ENCODE measurements at places on chromosomes 3 and 15.

- no peak for DNase-seq
These were observed 123.1 kb downstream of the SMAD6 start for GRCh38 chr15:66825139-66825538.

- DNase-seq = peak; percentile 91
These were observed 5.1 kb downstream of the RBP1 start for GRCh38 chr3:139534455-139534812.

DNA sequence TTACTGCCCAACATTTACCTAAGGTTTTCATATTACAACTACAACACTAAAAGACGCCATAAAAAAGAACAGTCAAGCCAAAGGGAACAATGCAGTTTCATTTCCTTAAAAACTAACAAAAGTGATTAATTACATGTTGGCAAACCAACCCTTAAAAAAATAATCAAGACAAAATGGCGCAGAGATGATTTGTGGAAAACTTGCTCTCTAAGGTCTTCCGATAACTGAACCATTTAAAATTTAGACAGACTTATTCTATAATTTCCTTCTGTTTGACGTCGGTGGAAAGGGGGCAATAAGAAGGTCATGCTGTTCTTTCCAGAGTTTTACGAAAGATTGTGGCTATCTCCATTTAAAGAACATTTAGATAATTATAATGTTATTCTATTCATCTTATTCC, 87.6 kb downstream of the RYK start:
- DNase-seq = no peak

- DNase-seq = no peak
These were observed 722 bp downstream of the CHRNA3 start for GRCh38 chr15:78620021-78620526.

DNA sequence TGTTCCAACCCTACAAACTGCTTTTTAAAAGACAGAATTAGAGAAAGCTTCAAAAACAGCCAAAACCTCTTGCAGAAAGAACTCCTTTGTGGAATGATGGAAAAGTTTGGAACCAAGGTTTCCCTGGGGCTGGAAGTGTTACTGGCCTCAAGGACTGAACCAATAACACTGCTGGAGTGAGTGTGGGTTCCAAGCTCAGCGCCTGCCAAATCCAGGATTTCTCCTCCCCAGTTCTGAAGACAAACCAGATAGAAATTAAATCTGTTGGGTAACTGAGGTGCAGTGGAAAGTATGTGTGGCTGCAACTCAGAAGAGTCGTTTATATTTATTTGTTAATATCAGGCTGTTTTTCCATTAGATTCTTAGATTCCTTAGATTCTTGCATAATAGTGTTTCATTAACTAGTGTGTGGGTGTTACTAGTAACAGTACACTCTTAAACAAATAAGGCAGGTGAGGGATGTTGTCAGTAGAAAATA, 66.5 kb upstream of the FNDC3B start:
- no peak for DNase-seq

GRCh38 chr3:188309437-188310269, 155.7 kb downstream of the LPP start:
- DNase-seq = no peak

GRCh38 chr3:118497274-118497673, 537.4 kb downstream of the IGSF11 start:
- no peak for DNase-seq

DNA sequence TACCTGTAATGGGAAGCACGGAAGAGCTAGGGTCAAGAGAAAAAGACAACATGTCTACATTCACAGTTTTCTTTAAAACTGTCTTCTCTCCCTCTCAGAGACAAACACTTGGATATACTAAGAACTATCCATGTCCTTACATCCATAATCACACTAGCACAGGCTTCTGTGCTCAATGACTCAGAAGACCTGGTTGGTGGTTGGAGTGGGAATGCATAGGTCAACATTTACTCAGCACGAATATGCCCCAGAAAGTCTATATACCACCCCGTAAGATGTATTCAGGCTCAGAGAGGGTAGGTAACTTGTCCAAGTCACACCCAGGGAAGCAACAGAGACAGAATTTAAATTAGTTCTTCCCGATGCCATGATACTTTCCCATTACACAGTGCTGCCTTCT, 891.1 kb downstream of the TUSC7 start:
- DNase-seq = no peak

GRCh38 chr15:33846142-33846541, 122.2 kb upstream of the CHRM5 start:
- no peak for DNase-seq

GRCh38 chr3:64530434-64531049, 157.3 kb downstream of the ADAMTS9 start:
- DNase-seq = peak; percentile 50

DNA sequence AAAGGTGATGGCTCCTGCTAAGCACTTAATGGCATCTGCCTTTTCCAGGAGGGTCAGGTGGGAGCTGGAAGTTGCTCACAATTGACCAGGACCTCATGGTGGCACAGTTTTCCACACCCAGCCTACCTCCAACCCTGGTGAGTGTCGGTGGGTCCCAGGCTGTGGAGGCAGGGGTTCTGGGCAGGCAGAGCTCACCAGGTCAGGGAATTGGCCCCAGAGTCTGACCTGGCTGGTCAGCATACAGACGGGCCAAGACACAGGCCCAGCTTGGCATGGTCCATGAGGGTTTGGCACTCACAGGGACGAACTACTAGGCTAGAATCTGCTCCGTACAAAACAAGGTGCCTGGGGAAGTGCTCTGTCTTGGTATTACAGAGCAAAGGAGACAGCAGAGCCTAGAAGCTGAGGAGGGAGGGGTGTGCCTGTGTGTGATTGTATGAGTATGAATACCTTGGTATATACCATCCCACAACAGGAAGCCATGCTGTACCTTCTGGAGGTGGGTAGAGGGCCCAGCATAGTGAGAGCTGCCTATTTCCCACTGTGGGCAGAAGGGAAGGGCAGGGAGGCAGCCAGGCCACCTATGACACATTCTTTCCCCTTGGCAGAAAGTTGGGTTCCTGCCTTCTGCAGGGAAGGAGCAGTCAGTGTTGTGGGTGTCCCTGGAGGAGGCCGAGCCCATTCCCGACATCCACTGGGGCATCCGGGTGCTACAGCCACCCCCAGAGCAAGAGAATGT, 6.5 kb downstream of the APEH start:
- DNase-seq = no peak

GRCh38 chr3:15217011-15217671, 11.1 kb downstream of the CAPN7 start:
- no peak for DNase-seq

DNA sequence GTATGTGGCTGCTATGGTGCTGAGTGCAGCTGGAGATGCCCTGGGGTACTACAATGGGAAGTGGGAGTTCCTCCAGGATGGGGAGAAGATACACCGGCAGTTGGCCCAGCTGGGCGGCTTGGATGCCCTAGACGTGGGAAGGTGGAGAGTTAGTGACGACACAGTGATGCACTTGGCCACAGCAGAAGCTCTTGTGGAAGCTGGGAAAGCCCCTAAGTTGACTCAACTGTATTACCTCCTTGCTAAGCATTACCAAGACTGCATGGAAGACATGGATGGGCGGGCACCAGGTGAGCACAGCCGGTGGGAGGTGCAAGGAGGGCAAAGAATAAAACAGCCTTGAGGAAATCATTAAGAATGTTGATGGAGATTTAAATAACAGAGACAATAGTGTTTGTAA, 2.9 kb downstream of the ADPRH start:
- DNase-seq = peak; percentile 46

- no peak for DNase-seq
These were observed 7.0 kb upstream of the DMXL2 start for GRCh38 chr15:51629612-51630011.

- no peak for DNase-seq
These were observed 111.6 kb upstream of the ACP3 start for GRCh38 chr3:132205609-132206008.

- no peak for DNase-seq
These were observed 45.7 kb upstream of the LCTL start for GRCh38 chr15:66611257-66612053.

GRCh38 chr3:64548200-64548889, 139.5 kb downstream of the ADAMTS9 start:
- DNase-seq = no peak

DNA sequence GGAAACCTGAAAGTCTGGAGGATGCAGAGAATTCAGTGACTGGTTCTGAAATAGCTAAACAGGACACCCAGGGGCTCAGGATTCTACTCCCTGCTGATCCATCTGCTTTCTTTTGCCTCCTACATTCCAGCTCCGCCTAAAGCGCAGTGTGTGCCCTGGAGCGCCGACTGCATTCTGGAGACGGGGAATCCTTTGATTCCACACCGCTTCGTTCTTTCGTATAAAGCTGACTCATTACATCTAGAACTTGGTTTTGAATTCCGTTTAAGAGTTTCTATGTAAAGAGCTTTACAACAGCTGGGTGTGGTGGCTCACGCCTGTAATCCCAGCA, 61.8 kb downstream of the SENP2 start:
- DNase-seq = no peak

DNA sequence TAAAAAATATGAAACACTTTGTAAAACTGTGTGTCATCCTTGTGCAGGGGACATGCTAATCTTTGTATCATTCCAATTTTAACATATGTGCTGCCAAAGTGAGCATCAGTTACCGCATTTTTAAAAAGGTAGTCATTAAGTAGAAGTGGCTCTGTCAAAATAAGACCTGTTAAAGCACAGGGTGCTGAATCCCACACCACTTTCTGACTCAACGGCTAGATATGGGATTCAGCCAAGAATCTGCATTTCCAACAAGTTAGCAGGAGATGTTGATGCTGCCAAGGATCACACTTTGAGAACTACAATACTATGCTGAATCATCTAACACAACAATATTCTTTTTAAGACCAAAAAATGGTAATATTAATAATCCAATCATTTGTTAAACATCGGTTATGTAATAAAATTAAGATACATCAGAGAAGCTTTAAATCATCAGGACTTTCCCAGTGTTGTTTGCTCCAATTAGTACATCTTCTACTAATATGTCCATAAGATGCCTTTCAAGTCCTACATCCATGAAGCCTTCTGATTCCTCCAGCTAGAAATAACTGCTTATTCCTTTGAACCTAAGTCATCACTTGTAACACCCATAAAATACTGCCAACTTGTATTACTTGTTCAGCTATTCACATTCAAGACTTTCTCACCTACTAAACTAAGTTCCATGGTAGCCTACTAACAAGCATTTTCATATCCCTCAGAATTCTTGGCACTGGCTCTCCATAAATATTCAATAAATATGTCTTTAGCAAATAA, 71.1 kb downstream of the TBL1XR1 start:
- peak; percentile 90 for DNase-seq

DNA sequence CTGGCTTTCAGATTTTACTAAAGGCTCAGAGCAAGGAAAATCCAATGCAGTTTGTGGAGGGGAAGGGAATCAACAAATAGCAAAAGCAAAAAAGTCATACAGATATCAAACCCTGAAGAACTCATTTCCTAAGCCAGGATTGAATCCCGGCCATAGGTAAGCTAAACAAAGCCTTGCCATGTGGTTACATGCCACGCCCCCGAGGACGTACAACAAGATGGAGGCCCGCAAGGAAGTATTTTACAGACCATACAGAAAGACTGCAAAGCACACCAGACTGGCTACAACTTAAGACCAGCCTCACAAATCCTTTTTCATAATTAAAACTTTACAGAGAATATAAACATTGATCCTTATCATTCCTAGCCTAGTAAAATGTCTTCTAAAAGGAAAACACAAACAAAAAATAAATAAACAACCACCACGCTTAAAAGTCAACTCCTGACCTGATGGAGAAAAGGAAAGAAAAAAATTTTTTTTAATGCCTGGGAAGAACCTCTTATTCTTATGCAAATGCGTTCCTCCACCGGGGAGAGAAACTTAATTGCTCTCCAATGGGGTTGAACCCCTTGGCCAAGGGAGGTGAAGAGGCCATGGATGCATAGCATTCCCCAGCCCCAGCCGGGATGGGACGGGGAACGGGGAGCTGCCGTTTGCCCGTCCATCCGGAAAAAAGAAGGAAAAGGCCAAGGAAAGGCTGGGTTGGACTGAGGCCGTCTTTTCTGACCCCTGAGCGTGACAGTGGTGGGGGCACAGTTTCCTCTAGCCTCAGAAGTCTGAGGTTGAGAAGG, 39.3 kb downstream of the IL1RAP start:
- DNase-seq = no peak

- no peak for DNase-seq
These were observed 84.7 kb downstream of the ETV5 start for GRCh38 chr3:186024210-186024609.

GRCh38 chr15:55197362-55197705, 593 bp upstream of the RSL24D1 start:
- no peak for DNase-seq

GRCh38 chr3:8451696-8452095, 49.9 kb upstream of the LMCD1 start:
- no peak for DNase-seq

DNA sequence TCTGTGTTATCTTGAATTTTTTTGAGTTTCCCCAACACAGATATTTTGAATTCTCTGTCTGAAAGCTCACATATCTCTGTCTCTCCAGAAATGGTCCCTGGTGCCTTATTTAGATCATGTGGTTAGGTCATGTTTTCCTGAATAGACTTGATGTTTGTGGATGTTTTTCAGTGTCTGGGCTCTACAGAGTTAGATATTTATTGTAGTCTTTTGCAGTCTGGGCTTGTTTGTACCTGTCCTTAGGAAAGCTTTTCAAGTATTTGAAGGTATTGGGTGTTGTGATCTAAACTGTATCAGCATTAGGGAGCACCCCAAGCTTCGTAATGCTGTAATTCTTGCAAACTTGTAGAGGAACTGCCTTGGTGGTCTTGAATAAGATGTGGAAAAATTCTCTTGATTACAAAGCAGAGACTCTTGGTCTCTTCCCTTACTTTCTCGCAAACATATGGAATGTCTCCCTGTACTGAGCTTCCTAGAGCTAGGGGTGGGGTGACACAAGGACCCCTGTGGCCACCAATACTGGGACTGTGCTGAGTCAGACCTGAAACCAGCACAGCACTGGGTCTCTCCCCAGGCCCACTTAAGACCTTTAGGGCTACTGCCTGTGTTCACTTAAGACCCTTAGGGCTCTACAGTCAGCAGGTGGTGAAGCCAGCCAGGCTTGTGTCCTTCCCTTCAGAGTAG, 26.5 kb downstream of the TM4SF18 start:
- DNase-seq = peak; percentile 59

DNA sequence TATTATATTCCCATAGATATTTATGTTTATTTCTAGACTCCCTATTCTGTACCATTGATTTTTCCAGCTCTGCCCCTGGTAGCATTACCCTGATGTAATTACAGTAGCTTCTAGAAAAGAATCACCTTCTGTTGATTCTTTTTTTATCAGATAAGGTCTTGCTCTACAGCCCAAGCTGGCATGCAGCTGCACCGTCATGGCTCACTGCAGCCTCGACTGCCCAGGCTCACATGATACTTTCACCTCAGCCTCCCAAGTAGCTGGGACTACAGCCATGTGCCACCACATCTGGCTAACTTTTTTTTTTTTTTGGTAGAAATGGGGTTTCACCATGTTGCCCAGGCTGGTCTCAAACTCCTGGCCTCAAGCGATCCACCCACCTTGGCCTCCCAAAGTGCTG, 41.8 kb downstream of the SLC24A1 start:
- DNase-seq = no peak
